ENCODE measurements at places on chromosomes 11 and 22.

DNA sequence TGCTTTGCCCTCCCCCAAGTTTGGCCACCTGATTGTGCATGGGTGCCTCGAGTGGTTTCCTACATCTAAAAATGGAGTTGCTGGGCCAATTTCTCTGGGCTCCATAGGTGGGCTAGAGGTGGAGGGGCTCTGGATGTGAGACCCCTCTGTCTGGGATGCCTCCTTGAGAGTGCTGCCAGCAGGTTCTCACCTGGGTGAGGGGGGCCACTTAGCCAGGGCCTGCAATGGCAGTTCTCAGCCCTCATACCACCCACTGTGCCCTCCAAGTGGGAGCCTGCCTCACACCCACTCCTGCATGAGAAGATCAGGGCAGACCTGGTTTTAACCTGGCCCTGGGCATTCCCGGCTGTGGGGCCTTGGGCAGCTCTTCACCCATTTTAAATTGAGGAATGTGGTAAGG, 83.9 kb downstream of the CABIN1 start:
- DNase-seq = no peak

DNA sequence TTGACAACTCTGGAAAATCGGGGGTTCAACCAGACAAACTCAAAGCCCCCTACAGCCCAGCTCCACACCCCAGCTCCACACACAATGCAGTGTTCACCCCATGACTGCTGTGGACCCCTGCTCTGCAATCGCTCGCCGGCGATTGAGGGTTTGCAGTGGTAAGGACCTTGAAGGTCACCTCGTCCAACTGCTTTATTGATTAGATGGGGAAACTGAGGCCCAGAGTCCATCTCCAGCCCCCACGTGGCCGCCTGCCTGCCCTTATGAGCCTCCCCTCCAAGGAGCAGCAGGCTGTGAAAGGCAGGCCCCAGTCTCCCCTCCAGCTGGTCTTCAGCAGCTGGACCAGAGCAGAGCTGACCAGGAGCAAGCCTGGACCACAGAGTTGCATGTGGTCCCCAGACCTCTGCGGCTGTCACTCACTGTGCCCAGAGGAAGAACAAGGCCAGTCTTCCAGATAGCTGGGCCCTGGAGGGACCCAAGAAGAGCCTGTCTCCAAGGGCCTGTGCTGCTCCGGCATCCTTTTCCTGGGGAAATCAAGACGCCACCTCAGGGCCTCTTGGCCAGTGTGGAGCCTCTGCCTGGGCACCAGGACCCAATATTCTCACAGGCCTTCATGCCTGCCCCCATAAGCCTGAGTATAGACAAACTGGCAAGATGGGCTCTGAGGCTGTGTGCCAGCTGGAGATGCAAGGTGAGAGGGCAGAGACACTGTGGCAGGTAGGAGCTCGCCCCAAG, 8.8 kb upstream of the LINC01488 start:
- DNase-seq = no peak

DNA sequence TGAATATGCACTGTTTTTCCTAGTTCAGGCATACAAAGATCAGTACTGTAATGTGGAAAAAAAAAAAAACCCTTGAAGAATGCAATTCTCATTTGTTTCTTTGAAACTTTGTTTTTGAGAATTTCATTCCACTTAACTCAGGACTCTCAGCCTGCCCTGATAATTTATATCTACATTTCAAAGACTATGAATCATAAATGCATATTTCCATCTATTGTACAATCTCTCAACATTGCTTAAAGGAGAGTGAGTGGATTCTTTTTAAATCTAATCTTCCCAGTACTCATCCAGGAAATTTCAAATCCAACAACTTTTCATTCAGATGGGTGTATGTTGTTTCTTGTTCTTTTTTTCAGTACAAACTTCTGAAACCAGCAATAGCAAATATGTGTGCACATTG, 322.2 kb upstream of the DDI1 start:
- DNase-seq = peak; percentile 42

GRCh38 chr22:25404928-25405816, 159.3 kb upstream of the GRK3 start:
- DNase-seq = peak; percentile 50

- DNase-seq = peak; percentile 83
Observed at GRCh38 chr11:35352077-35352888, 67.1 kb downstream of the SLC1A2 start.

- DNase-seq = no peak
Observed at GRCh38 chr22:46018859-46019258, 41.9 kb upstream of the WNT7B start.

DNA sequence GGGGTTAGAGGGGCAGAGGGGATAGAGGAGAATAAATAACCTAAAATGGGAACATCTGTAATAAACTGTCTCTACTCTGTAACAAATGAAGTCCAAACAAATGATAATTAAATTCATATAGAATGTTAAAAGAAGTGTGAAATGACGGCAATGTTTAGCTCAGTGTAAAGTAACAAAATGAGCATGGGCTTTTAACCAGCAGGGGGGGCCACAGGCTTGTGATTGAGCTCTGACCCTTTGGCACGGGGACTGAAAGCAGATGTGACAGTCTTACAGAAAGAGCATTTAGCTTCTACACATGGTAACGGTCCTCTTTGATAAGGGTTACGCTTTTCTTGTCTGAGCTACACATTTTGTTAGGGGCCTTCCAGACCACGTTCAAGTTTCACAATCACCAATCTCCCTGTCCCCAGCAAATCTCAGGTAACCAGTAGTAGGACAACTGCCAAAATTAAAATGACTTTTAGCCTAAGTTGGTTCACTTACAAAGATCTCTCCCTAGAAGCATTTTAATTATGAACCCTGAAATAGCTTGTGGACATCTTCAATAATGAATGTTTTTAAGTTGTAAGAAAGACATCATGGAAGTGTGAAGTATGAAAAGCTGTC, 262.5 kb downstream of the DCDC1 start:
- peak; percentile 23 for DNase-seq

GRCh38 chr11:66104057-66104638, 34.1 kb downstream of the PACS1 start:
- no peak for DNase-seq

GRCh38 chr11:45371251-45372115, 85.3 kb upstream of the SYT13 start:
- peak; percentile 58 for DNase-seq

DNA sequence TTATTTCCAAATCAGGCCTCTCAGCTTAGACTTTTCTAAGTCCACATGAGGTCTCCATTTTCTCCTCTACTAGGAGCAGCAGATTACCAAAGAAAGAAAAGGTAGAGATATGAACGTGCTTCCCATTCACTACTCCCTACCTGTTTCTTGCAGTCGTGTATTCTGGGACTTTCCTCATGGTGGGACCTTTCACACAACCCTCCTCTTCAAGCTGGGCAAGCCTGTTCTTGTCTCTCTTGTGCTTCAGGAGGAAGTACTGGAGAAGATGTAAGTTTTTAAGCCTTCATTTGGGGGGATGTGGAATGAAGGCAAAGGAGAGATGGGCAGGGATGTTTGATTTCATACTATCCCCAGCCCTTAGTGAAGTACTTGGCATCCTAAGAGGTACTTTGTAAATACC, 128.8 kb upstream of the SESN3 start:
- DNase-seq = no peak

DNA sequence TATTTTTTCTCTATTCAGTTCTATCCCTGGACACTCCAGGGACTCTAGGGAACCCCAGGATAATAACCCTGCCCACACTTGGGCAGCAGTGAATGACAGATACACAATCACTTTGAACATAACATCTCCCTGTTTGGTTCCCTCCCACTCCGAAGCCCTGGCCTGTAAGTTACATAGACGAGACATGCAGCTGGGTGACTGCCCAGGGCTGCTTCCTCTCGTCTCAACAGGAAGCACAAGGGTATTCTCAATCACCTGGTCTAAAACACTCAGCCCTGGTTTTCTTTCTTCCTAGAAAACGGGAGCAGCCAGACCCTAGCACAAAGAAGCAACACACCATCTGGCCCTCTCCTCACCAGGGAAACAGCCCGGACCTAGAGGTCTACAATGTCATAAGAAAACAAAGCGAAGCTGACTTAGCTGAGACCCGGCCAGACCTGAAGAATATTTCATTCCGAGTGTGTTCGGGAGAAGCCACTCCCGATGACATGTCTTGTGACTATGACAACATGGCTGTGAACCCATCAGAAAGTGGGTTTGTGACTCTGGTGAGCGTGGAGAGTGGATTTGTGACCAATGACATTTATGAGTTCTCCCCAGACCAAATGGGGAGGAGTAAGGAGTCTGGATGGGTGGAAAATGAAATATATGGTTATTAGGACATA, 19.4 kb downstream of the LAYN start:
- no peak for DNase-seq

- no peak for DNase-seq
Observed at GRCh38 chr11:75553889-75554257, 8.2 kb upstream of the SERPINH1 start.

DNA sequence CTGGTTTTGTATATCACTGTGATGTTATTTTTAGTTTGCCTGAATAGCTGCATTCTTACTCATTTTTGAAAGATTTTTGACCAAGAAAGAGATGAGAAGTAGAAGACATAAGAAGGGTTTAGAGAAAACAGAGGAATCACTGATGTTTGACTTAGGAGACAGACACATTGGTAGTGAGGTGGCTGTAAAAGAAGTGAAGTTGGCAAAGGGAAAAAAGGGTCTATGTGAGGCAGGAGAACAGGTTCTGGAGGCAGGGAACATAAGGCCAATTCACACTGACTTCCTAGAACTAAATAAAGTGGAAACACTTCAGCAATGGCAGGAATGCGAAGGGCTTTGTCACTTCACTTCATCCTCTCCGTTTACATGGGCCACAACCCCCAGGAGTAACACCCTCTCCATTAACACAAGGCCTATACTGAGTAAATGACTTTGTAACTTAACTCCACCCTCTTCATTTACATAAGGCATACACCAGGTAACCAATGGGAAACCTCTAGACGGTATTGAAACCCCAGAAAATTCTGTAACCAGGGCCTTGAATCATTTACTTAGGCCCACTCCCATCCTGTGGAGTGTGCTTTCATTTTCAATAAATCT, 36.5 kb downstream of the CTSC start:
- no peak for DNase-seq

DNA sequence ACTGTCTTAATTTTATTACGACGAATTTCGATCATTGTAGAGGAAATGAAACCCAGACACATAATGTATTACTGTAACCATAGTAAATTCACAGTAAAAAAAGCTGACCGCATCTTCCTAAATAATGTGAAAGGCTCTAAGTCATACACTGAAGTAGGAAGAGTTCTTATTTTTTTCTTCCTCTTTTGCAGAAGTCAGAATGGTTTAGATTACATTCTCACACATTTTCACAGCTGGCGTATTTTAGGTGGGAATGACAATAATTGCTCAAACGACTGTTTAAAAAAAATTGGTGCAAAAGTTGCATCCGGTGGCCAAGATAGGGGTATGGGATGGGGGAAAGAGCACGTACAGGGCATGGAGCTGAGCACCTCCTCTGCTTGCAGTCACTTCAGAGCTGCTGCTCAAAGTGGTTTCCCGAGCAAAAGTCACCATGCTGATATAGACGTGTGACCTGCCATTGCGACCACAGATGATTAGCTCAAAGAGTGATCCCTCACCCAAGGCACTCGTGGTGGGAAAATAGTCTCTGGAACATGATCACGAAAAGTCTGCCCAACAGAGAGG, 35.3 kb downstream of the MMP13 start:
- no peak for DNase-seq

DNA sequence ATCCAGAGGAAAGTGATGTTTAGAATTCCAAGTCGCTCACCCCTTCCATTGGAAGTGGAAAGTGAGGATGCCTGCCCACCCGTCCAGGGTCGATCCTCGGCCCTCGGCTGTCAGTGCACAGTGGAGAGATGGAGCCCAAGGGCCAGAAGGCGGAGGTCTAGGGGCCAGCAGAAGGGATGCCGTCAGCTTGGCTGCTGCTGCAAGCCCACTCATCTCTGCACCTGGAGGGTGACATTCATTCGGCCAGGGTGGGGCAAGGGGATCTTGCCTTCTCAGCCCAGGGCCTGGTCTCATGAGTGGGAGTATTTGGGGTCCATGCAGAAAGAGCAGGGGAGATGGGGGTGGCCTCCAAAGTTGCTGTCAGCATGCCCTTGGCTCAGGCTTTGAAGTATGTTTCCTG, 30.7 kb downstream of the LINC01488 start:
- no peak for DNase-seq

DNA sequence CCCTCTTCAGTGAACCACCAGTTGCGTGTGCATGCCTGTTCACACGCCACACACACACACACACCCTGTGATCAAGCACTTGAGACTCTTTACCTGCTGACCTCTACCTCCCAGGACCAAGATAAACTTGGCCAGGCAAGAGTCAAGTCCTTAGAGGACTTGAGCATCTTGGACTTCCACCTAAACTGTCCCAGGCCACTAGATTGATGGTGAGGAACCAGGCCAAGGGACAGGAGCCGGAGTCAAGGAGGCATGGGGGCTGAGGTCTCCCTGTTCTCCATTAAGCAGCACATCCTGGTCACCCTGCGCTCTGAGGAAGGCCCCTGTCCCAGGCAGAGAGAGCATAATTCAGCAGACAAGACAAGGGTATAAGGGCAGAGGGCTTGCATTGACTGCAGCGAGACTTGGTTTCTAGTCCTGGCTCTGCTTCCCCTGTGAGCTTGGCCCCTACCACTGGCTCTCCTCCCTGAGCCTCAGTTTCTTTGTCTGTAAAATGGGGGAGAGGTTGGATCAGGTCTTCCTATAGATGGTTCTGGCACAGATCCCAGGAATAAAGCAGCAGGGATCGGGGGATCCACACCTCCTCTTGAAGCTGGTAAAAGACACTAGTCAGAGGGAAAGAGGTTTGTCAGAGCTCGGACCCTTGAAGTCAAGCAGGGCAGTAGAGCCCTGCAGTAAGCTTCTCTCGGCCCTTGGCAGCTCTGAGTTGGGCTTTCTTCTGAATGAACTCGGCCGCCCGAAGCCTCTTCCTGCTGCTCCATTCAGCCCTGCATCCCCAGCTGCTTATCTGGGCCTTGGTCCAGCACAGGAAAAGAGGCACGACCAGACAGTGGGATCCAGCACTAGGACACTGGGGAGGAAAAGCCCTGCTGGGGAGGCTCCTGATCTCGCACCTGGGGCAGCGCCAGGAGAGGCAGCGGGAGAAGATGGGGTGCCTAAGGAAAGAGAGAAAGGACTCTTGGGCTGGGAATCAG, 2.0 kb downstream of the CREB3L1 start:
- peak; percentile 79 for DNase-seq

DNA sequence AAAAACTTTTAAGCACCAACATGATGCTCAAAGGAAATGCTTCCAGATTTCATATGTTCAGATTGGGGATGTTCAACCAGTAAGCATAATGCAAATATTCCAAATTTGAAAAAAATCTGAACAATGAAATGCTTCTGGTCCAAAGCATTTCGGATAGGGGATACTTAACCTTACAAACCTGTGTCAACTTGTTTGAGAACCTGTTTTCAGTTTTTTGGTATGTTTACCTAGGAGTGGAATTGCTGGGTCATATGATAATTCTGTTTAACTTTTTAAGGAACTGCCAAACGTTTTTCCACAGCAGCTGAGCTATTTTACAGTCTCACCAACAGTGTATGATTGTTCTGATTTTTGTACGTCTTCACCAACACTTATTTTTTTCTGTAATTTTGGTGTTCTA, 23.7 kb downstream of the FAR1 start:
- no peak for DNase-seq

Measured in fibroblast of mammary gland (primary cell).